Ureter (tissue), 1 donor: ENCODE measurements at places on chromosomes 7 and 10. TPM values are rescaled to one million over a fixed set of nuclear protein-coding genes. Genes with fewer than 3 reads are reported as not detected.

The ZNF804B gene
- total RNA-seq = not detected

The GHRHR gene
- not detected for total RNA-seq

The SPAM1 gene
- not detected for total RNA-seq

The LDB3 gene
- total RNA-seq = 15.9 TPM

DNA sequence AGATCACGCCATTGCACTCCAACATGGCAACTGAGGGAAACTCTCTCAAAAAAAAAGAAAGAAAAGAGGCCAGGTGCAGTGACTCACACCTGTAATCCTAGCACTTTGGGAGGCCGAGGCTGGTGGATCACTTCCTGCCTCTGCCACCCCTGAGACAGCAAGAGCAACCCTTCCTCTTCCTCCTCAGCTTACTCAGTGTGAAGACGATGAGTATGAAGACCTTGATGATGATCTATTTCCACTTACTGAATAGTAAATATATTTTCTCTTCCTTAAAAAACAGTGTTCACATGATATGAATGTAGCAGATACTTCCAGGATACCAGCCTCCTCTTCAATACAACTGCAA lies 2.1 kb upstream of the ZKSCAN1 start:
- no peak for DNase-seq

- DNase-seq = no peak
Observed at GRCh38 chr7:327991-328702, 38.2 kb downstream of the FOXL3 start.

The CPN1 gene
- not detected for total RNA-seq

The LAMB1 gene
- total RNA-seq = 198 TPM

DNA sequence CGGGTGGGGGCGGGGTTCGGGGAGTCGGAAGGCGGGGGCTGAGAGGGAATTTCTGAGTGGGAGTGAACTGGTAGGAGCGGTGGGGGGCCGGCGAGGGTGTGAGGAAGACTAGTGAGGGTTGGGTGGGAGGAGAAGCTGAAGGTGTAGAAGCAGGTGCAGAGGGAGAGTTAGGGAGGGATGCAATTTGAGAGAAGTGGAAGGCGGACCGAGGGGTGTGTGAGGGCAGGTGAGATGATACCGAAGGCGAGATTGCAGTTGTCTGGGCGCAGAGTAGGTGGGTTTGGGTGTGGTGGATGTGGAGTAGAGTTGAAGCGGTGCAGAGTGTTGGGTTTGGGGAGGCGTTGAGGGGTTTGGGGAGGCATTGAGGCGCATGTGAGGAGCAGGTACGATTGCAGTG lies 643 bp downstream of the KAT6B start:
- no peak for DNase-seq
